DMS79 treated with DMSO at 0.1 percent for 48 hours (cell line): ENCODE measurements at places on chromosomes 7 and 10.

GRCh38 chr10:123132576-123133477 lies 2.9 kb upstream of the HMX3 start:
- DNase-seq = peak; percentile 35

GRCh38 chr10:34286136-34286739 lies 528.9 kb downstream of the PARD3 start:
- no peak for DNase-seq

DNA sequence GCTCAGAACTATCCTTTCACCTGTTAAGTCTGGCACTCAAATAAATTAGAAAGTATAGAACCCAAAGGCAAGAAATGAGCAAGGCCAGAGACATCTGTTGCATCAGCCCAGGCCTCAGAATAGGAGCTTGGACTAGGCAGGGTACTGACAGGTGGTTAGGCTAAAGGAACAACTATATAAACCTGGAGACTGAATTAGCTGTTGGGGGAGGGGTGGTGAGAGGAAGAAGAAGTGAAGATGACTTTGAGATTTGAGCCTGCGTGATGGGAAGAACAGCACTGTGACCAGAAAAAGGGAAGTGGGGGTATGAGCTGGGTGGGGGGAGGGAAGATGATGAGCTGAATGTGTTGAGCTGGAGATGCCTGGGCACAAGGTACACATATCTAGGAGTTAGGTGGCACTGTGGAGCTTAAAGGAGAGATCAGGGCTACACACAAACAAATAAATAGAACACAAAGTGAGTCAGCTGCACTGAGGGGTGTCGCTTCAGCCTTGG lies 244.7 kb downstream of the PTEN start:
- DNase-seq = no peak

DNA sequence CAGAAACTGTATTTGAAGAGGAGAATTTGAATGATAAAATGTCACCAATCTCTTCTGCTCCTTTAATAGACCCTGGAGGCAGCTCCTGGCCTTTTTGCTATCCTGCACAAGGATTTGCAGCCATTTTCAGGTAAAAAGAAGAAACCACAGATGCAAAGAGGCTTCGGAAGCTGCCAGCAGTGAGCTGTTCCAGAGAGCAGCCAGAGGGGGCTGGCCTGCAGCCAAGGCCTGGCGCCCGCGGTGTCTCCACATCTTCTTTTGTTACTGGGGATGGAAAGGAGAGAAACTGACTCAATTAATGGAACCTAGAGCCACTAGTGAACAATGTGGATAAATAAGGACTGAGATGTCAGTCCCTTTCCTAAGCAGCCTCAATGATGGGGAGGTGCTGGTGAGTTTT lies 23.9 kb upstream of the GPR26 start:
- DNase-seq = peak; percentile 6

DNA sequence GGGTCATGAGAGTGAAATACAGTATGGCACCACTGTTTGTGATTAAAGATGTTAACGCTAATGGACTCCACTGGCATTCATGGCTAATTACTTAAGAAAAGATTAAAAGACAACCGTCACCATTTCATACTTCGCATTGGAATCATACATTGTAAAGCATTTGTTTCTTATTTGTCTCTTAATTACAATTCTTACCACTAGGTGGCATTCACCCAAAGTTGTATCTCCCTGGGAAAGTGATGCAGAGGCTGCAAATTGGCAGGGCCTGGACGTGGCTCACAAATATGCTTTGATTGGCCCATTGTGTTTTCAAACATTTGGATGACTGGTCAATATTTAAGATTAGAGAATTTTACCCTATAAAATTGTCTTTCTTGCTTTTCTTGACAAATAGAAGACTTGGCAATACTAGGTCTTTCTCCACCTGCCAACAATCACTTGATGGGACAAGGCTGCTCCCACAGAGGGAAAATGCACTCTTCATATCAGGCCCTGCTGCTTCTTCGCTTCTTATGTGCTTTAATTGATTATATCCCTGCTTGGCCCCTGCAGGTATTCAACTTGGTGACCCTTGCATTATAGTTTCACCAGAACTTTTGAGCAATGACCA lies 72.1 kb upstream of the STARD3NL start:
- DNase-seq = peak; percentile 27

- no peak for DNase-seq
Observed at GRCh38 chr7:134891696-134892678, 94.3 kb upstream of the AGBL3 start.

- DNase-seq = no peak
Observed at GRCh38 chr7:74405191-74405898, 48.4 kb upstream of the GTF2IRD1 start.

DNA sequence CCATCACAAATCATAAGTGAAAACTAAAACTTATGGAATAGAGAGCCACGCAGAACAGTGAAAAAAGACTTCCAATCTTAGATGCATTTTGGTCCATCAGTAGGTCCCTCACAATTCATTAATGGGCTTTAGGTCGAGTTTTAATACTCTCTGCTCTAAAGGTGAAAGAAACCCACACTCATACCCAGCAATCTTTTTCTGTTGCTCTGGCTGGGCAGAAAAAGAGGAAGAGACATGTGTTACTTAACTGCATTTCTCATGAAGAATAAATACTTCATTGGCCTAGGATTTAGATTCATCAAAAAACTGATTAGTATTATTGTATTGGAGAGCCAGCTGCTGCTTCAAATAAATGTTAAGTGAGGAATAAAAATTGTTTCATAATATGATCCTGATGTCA lies 645.7 kb downstream of the PHTF2 start:
- no peak for DNase-seq

DNA sequence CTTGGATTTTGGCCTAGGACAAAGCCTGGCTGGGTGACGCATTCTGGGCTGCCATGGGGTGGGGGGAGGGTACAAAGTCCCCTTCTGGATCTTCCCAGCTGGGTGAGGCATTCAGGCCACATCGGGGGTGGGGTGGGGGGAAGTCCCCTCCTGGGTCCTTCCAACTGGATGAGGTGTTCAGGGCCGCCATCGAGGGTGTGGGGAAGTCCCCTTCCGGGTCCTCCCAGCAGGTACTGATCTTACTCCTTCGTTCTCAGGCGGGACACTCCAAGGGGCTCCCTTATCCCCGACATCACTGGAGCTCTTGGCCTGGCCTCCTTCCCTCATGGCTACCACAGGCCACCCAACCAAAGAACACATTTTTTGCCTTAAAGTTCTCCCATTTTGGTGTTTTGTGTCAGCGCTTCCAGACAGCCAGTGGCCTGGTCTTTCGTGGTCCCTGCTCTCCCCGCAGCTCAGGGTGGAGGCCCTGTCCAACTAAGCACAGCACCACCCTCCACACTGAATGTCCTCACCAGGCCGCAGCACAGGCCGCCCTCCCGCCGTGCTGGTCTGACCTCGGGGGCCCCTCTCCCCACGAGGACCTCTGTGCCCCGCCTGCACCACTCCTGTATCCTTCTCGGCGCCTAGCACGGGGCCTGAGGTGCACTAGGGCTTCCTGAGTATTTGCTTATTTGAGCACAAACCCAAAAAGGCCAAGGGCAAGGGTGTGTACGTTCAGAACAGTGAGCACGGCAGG lies 38.5 kb downstream of the EN2 start:
- no peak for DNase-seq

DNA sequence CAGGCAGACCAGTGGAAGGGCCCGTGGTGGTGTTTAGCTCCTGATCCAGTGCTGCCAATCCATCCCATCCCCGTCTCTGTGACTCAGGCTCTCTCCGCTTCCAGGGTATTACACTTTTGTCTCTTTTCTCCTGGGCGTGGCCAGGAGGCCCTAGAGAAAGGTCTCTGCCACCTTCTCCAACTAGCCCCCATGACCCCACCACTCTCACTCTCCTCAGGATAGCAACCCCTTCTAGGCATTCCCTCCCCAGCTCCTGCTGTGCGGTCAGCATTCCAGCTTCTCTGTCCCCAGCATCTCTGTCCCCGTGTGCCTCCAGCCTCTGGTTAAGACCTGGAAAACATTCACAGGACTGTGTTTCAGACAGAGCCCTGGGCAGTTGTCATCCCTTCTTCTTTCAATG lies 36.2 kb upstream of the R3HCC1L start:
- DNase-seq = no peak

- no peak for DNase-seq
Observed at GRCh38 chr10:21212348-21212747, 313.1 kb downstream of the SKIDA1 start.

DNA sequence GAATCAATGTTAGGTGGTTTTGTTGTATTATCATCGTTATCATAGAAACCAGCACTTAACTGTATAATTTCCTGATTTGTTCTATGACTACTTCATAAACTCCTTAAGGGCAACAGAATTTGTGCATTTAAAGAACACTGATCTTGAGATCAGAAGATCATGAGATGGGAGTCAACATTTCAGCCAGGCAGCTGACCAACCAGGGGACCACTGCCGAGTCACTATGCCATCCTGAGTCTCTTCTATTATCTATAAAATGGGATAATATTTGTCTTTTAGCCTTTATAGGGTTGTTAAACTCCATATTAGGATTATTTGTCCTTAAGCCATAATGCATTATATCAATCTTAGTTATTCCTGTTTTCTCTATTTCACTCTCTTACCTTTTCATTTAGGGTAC lies 261.7 kb downstream of the GPAM start:
- DNase-seq = no peak

DNA sequence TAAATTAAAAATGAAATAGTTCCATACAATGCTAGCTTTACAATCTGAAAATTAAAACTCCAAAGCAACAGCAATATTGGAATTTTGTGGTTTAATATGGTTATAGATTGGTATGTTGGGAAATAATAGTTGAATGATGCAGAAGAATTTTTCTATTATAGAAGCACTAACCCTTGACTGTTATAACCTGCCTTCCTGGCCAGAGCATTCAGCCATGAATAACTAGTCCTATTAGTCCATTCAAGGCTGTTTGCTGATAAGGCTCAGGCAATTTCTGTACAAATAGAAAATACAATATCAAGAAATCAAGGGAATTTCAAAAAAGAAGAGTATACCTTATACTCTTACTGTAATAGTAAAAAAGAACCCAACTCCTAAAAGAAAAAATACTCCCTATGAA lies 101.6 kb upstream of the SP4 start:
- DNase-seq = no peak

DNA sequence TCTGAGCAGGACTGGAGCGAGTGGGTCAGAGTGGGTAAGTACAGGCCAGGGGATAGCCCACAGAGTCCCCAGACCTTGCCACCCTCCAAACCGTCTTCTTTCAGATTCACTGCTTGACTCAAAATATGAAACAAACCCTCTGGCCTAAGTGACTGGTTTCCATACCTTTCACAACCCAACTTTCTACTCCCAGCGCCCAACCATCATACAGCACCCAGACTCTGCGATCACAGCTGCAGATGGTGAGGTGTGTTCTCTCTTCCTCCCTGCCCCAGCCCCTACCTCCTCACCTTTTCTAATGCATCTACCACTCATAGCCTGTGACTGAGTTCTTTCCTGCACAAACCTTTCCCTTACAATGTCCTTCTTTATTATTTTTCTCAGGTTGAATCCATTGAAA lies 92.0 kb upstream of the CELF2 start:
- DNase-seq = no peak

DNA sequence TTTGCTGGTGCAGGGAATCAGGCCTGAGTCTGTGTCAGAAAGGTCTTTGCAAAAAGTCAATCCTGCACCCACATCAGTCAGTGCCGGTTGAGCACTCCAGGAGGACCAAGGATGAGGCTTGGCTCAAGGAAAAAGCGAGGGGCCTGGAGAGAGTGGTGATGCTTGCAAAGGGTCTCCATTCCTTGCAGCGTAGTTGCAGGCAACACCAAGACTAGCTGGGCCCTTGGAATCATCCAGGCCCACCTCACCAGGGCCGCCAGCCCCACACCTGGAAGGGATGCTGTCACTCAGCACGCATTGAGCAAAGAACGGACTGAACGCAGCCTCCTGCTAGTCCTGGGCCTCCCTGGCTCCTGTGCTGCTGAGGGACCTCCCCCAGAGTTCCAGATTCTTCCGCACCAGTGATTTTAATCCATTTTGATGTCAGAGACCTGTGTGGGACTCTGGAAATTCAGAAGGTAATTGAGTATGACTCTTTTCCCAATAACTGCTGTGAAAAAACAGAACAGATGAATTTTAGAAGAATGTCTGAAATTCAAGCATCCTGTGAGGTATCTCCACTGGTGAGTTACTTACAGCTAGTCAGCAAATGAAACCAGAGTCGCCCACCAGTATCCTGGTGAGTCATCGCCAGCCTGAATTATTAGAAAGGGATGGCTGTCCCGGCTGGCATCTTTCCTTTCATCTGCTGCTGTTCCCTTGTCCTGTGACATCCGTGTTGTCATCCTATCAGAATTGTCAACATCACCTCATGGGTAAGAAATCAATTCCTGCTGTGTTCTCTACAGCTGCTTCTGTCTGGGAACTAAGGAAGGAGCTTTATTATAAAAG lies 150.8 kb upstream of the NPS start:
- no peak for DNase-seq

DNA sequence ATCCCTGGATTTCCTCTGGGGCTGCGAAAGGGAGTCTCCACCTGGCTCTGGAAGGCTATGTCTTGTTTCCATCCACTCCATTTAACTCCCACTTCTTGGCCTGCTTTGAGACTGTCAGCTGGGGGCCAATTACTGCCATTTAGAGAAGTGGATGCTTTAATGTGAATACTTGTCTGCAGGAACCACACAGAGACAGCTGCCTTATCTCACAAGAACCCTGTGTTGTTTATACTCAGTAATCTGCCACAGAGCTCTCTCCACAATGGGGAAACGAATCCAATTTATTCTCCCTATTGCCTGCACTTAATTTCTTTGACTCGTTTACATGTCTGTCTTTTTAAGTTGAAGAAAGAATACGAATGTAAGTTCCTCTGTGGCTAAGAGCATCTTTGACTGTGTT lies 787.0 kb upstream of the C7orf33 start:
- peak; percentile 57 for DNase-seq

DNA sequence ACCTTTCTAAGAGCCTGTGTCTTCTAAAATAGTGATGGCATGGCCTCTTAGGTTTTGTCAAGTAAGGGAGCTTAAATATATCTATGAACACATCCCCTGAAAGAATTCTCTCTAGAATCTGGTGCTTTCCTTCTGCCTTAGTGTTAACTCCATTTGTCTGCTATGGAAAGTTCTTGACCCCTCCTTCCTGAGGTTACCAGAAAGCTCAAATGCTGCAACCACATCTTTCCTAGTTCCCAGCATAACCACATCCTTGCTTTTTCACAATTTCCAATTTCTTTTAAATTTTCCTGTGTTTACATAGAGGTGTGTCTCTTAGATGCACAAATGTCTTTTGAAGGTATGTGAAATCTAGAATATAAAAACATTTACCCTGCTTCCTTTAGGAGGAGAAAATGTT lies 16.4 kb upstream of the GSDME start:
- no peak for DNase-seq
